ENCODE measurements at places on chromosomes 7 and 10.

- DNase-seq: no peak
These were observed 21.8 kb upstream of the LRRC4 start for GRCh38 chr7:128053023-128053422.

DNA sequence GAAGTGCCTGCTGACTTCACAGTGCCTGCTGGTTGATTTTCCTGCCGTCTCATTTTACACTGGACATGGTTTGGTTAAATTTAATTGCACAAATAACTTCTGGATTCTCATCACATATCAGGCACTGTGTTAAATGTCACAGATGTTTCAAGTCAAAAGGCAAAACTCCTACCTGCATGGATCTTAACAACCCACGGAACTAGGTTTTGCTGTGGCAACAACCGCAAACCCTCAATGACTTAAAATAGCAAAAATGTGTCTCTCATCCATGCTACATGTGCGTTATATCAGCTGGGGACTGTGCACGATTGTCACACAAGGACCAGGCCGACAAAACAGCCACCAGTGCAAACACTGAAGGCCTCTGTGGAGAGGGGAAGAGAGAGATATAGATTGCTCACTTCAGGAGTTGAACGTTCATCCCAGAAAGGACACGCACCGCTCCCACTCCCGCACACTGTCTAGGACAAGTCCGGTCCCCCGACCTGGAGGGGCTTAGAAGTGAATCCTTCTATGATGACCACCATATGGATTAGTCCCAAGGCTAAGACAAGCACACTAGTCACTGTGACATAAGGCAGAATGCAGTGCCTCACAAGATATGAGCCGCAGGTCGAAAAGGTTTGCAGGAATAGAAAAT, 233.3 kb downstream of the SKAP2 start:
- no peak for DNase-seq

GRCh38 chr7:51262796-51263531, 53.6 kb downstream of the COBL start:
- DNase-seq: no peak

GRCh38 chr10:29860166-29860565, 199.2 kb downstream of the JCAD start:
- DNase-seq: no peak

DNA sequence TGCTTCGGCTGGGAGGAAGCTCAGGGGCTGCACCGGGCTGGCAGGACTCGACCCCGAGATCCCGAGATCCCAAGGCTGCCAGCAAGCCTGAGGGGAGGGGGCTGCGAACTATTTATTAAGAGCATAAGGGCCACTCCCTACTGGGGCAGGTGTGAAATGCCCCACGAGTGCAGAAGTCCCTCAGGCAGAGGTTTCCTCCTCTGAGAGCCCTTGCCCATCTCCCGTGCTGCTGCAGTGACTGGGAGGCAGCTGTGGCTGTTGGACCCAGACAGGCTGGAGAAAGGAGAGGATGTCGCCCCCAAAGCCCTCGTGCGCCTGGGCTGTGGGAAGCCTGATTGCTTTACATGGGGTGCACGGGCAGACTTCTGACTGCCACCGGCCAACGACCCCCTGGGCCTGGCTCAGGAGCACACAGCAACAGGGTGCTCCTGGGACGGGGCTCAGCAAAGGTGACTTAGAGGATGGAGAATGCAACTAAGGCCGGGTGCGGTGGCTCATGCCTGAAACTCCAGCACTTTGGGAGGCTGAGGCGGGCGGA, 39.8 kb downstream of the RGS10 start:
- no peak for DNase-seq

DNA sequence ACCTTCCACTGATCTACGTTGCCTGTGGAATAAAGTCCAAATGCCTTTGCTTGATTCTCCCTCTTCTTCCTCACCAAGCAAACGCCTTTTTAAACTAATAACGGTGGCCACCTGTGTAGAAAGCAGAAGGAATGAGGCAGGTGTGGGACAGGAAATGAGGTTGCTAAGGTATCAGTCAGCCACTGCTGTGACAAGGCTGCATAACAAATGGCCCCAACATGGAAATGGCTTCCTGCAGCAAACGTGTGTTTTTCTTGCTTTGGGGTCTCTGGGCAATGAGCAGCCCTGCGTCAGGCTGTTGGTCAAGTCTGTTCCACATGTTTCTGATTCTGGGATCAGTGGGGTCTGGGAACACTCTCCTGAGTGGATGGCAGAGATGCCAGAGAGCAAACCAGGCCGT, 56.0 kb upstream of the EN2 start:
- DNase-seq: no peak

DNA sequence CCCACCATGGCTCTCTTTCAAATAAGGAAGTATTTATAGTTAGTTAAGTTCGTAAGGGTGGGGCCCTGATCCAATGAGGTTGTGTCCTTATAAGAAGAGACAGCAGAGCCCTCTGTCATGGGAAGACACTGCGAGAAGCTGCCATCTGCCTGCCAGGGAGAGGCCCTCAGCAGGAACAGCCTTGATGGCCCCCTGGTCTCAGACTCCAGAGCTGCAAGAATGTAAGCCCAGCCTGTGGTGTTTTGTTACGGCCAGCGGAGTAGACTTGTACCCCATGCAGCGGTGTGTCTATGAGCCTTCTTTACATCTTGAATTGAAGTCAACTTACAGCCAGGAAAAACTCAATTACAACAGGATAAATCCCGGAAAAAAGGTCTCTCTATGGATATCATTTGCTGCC, 14.3 kb upstream of the LARP4B start:
- DNase-seq: no peak

DNA sequence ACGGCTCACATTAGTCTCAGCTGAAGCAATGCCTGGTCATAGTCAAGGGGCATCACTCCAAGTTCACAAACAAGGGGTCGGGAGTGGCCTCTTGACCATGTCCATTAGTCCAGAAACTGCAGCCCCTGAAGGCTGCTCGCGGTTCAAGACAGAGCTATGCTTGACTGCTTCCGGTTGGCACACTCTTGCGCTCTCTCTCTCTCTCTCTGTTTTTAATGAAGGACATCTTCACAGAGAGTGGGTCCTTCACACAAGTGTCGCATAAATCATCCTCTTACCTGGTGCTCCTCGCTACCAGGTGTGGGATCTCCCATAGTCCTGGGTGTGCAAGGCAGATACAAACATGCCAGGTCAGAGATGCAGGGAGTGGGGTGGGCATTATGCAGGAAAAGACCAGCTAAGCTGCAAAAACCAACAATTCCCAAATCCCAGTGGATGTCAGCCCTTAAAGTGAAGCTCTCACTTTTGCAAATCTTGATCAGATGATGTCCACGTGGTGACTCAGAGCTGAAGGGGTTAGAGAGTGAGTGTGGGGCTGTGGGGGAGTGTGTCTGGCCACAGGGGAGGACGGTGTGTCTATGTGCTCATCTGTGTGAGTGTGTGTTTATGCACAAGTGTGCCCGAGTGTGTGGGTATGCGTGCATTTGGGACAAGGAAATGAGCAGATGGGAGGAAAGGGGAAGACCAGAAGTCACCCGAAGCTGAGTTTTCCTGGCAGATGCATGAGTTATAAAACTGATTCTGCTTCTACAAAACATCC, 83.7 kb upstream of the PPP2R2D start:
- DNase-seq: no peak

GRCh38 chr10:22229802-22230157, 12.0 kb upstream of the EBLN1 start:
- no peak for DNase-seq

DNA sequence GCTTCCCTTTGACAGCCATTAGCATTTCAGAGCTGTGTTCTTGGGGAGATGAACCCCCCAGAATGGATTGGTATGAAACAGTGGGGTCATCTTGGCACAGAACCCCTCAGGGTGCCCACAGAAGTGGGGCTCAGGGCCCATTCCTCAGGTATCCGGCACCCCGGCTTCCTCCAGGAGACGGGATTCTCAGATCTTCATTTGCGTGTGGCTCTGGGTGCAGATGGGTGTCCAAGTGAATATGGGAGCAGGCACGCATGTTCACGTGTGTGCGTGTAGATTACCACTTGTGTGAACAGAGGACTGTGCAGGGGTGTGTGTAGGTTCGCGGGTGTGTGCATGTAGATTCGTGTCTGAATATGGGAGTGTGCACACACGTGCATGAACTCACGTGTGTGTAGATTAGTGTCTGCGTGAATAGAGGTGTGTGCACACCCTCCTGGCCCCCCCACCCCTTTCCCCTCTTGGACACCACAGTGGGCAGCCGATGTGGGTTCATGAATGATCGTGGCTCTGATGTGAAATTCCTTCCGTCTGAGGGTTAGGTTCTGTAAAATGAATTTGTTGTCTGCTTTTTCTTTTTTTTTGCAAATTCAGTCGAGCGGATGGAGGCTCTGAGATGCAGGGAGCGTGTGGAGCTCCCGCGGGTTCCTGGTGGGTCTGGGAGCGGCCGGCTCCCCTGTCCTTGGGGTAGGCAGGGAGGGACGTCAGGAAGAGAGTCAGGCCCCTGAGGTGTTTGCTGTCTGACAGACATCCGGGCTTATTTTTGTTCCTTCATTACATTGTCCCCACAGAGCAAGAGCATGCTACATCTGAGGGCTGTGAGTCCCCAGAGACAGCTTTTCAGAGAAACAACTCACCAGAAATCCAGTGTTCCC, 7.4 kb downstream of the ELFN1 start:
- DNase-seq: no peak

GRCh38 chr10:11163780-11164550, 146.3 kb downstream of the CELF2 start:
- no peak for DNase-seq

DNA sequence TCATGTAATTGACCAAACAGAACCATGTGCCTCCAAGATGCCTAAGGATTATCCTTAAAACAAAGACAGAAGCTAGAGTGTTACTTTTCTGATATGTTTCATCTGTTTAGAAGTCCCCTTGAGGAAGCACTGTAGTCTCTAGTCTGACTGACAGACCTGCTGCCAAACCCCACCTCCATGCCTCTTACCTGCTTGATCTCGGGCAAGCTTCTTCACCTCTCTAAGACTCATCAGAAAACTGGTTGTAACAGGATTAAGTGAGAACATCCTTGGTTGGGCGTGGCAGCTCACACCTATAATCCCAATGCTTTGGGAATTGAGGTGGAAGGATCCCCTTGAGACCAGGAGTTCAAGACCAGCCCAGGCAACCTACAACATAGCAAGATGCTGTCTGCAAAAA, 42.2 kb upstream of the OTUD1 start:
- no peak for DNase-seq

DNA sequence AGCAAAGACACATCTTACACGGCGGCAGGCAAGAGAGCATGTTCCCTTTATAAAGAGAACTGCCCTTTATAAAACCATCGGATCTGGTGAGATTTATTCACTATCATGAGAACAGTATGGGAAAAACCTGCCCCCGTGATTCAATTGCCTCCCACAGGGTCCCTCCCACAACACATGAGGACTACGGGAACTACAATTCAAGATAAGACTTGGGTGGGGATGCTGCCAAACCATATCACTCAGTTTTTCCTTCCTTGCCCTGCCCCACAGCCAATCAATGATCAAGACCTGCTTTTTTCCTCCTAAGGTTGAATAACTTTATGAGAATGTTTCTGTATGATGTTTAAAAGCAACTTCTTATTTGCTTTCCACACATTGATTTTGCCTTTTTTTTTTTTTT, 3.1 kb upstream of the PTPRE start:
- no peak for DNase-seq

- no peak for DNase-seq
These were observed 30.9 kb downstream of the ANKRD16 start for GRCh38 chr10:5858811-5859210.

DNA sequence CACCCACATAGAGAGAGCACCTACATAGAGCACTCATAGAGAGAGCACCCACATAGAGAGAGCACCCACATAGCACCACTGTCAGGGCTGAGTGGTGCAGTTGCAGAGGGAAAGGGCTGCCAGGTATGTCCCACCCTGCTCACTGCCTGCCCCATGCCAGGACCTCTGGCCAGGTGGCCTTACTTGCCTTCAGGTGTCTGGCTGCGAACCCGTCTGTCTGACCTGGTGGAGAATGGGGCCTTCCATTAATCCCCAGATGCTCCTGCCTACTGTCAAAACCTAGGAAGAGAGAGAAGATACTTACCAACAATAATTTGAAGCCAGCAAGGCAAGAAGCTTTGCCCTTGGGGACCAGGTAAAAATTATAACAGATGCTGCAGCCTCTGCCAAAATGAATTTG, 51.1 kb downstream of the INSIG1 start:
- no peak for DNase-seq

All from GOT3 (cell line).